Heart right ventricle (tissue), 16 donors: ENCODE measurements at places on chromosomes 6 and 20.

DNA sequence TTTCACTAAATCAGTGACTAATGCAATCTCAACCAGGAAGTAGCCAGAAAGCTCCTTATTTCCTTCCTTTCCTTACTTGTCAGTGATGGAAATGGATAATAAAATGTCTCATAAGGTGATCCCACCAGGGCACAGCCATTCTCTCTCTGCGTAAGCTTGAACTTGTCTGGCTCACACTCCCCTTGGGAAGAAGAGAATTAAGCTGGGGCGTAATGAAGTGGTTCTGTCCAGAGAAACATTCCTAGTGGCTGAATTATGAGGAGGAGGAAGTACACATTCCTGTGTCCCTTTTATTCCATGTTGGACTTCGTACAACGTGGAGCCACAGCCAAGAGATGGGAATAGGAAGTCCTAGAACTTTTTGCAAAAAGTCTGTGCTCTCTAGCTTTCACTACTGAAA, 93.7 kb downstream of the MTHFD1L start:
- no peak for DNase-seq

- no peak for DNase-seq
These were observed 535.6 kb downstream of the QKI start for GRCh38 chr6:163950159-163950558.

DNA sequence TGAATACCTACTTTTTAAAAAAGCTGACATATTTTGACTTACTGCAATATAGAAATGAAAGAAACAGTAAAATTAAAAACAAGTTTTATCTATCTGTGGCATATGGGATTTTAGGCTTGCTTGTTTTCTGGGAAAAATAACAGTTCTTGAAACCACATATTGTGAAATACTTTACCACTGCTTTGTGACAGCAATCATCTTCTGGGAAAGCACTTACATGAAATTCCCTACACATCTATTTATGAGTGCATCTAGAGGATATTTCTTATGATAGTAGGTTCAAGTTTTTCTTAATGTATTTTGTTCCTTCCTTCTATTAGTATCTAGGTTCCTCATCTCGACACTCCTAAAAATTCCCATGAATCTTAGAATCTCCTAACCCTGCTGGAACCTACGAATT, 75.2 kb downstream of the STXBP5 start:
- DNase-seq, result no peak

GRCh38 chr6:147654103-147654845, 145.8 kb downstream of the SAMD5 start:
- no peak for DNase-seq

- no peak for DNase-seq
These were observed 41.7 kb downstream of the RNF24 start for GRCh38 chr20:3973705-3974104.

DNA sequence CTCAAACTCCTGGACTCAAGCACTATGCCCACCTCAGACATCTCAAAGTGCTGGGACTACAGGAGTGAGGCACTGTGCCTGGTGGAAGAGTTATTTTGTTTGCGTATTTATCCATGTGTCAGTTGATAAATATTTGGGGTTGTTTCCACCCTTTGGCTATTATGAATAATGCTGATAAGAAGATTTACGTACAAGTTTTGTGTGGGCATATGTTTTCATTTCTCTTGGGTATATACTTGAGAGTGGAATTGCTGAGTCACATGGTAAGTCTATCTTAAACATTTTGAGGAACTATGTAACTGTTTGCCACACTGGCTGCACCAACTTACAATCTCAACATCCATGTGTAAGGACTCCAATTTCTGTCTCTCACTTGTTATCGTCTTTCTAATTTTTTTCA, 200.3 kb downstream of the RNGTT start:
- no peak for DNase-seq

GRCh38 chr20:62208061-62208794, 11.8 kb downstream of the HRH3 start:
- DNase-seq, result no peak

GRCh38 chr6:34673064-34673463, 23.5 kb downstream of the ILRUN start:
- DNase-seq, result no peak

- DNase-seq, result no peak
These were observed 25.9 kb upstream of the MYT1 start for GRCh38 chr20:64138276-64138815.

DNA sequence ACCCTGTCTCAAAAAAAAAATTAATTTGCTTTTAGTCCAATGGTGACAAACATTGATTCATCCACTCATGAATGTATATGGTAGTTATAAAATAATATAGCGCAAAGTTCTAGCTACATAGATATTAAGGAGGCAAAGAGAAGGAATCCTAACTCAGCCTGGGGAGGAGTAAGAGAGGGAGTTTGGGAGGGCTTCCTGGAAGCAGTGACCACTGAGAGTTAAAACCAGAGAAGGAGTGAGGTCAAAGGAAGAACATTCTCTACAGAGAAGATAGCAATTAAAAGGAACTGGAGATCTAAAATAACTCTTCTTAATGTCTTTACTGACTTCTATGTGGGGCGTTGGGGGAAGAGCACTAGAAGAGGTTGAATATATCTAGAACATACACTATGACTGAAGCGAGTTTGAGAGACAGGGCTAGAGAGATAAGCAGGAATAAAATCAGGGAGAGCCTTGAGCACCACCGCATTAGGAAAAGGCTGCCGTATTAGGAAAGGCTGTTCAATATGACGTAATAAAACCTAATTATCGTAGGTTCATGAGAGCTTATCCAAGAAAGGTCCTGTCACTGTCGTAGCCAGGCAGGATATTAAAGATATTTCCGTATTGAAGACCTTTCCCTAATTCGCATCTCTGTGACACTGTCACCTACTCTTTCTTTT, 81.8 kb upstream of the CNKSR3 start:
- DNase-seq, result no peak

DNA sequence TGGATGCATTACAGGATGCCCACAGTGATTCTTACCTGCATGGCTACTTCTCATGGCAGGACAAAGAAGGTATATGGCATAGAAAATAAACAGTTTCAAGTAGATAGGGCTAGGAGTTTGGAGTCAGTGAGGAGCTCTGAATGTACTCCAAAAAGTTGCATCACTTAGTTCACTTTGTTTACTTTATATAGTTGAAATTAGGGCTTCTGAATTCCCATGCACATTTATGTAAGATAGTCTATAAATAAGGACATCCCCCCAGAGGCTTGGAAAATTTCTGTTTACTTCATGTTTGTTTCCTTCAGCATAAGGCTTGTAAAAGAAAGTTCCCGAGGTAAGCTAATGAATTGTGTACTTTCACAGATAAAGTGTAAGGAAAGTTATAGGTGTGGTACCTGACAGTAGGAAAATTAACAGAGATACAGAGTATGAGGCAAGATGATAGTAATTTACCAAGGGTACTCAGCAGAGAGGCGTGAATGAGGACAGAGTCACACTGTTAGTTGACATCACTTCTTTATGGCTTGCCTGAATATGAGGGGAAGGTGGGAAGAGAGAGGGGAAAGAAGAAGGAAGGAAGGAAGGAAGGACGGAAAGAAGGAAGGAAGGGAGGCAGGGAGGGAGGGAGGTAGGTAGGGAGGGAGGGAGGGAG, 51.1 kb downstream of the ADTRP start:
- no peak for DNase-seq

DNA sequence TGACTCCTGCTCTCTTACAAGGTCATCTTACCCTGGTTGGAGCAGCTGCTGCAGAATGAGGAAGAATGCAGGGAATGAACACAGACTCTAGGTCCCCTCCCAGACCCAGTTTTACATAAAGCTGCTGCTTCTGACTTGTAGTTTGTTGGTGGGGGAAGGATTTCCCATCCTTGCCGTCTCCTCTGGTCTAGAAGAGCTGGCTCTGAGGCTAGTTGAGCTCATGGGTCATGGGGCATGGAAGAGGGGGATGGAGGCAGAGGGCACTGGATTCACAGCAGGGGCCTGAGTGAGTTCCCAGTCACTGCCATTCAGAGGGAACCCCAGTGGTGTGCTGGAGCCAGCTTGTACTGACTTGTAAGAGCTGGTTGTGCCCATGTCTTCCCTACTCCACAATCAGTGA, 9.2 kb upstream of the GUCA1A start:
- no peak for DNase-seq

- no peak for DNase-seq
These were observed 127.9 kb upstream of the BACH2 start for GRCh38 chr6:90424580-90424979.

DNA sequence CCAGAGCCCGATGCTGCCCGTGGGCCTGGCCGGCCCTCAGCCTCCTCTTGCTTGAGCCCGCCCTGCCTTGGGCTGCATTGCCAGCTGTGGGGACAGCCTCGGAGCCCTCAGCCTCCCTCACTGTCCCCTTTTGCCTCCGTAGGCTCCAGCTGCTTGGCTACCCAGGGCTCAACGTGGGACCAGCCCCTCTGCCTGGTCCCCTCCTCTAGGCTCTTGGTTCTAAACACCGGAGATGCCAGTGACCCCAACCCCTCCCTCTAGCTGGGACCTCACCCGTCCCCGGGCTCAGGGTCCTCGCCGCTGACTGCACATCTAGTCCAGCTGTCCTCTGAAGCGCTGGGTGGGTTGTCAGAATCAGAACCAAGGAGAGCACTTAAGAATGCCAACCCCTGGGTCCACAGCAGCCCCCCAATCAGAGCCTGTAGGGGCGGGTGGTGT, 345.2 kb downstream of the ZFAND3 start:
- DNase-seq, result no peak

GRCh38 chr6:2038092-2038491, 207.3 kb downstream of the GMDS start:
- DNase-seq, result no peak

DNA sequence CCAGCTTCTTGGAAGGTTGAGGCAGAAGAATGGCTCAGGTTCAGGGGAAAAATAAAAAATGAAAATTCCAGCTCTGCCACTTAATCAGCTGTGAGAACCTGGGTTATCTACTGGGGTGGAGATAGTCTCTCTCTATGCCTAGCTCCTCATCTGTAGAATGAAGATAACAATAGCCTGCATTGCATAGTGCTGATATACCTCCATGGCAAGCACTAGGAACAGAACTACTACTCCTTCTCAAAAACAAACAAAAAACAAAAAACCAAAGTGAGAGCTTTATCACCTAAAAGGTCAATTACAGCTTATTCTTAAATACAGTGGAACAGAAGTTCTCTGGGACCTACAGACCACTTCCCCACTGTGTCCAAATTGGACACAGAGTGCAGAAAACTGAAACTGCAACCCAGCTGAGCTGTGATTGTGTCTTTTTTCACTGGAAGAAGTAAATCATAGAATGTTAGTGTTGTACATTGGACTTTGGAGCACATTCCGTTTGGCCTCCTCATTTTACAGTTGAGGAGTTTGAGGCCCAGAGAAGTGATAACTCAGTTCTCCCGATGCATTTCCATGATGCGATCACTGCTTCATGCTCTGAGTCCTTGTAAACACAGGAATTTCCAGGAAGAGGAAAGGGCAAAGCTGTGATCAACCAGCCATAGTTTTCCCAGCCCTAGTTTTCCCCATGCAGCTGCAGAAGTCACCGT, 23.3 kb downstream of the MTFR2 start:
- DNase-seq, result no peak

DNA sequence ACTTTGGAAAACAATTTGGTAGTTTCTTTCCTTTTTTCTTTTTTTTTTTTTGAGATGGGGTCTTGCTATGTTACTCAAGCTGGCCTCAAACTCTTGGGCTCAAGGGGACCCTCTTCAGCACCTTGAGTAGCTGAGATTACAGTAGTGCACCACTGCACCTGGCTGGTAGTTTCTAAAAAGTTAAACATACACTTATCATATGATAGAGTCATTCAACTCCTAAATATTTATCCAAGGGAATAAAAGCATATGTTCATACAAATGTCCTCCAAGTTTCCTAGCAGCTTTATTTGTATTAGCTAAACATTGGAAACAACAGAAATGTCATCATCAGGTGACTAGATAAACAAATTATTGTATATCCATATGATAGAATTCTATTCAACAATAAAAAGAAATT, 213.9 kb downstream of the LRFN2 start:
- no peak for DNase-seq

- DNase-seq, result no peak
These were observed 21.9 kb downstream of the ZBTB46 start for GRCh38 chr20:63808964-63809674.

DNA sequence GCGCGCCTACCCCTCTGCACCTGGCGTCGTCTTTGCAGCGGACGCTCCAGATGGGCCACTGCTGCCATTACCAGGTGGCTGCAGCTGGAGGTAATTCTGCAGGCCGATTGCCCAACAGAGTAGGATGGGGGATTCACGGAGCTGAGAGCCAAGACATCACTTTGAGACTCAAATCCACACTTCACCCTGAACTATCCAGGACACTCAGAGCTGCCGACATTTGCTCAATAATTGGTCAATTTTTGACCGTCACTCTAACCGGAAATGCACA, 694.9 kb upstream of the FLRT3 start:
- DNase-seq, result no peak

- DNase-seq, result no peak
These were observed 418.4 kb downstream of the CD109 start for GRCh38 chr6:74114428-74114827.

DNA sequence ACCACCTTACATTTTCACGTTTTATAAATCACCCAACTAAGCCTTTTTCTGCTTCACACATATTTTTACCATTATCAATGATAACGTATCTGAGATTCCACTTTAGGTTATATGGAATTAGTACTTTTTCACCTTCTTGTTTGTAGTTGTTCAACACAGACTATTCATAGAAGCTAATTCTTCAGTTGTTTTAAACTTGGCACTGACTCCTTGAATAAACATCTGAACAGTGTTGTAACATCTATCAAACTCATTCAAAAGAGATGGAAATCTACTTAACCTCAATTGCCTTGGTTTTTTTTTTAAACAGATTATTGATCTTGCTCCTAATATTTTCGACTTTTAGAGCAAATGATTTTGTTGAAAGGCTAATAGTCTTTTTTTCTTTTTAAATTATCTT, 34.2 kb downstream of the PTPRA start:
- DNase-seq, result no peak

GRCh38 chr6:39065561-39065960, 17.0 kb downstream of the GLP1R start:
- no peak for DNase-seq

DNA sequence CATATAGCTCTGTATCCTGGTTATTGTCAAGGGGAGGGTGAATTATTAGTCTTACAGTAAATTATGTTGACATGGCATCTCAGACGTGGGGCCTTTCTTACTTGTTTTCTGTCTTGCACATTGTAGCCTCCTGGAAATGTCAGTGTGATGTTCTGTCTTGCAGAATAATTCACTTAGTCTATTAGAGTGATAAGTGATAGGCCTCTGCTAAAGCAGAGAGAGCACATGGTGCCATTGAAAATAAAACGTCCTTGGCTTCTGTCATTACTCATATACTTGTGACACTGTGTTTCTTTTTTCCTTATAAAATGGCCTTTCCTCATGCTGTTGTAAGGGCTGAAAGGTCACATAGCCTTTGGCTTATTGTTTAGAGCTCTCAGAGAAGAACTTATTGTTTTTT, 531.0 kb downstream of the EPM2A start:
- no peak for DNase-seq

DNA sequence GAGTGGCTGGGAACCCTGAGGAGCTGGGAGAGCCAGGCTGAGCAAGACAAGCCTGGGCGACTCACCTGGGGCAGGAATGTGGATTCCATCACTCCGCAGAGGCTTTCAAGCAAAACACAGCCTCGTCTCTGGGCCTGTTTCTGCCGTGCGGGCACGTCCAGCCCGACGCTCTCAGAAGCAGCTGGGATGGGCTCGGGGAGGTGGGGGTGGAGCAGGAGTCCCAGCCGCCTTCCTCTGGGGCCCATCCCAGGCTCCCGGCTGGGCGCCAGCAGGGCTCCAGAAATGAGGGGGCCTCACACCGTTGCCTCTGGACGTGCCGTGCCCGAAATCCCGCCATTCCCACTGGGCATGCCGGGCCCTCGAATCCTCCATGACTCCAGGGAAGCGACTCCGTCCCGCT, 8.7 kb upstream of the RPS21 start:
- no peak for DNase-seq
